HFFc6 (cell line): ENCODE measurements at places on chromosomes 4 and X.

- peaks cover 10% of the 10 kb centered on the region for H3K4me1 ChIP-seq
- no peak for DNase-seq
- H3K36me3 ChIP-seq: peaks cover 16% of the 10 kb centered on the region
Measured at GRCh38 chr4:108035691-108036090, 46.0 kb downstream of the HADH start.

GRCh38 chr4:141388481-141388880, 167.8 kb downstream of the ZNF330 start:
- DNase-seq: peak; percentile 87
- H3K27ac ChIP-seq: peak overlapping the region; percentile 80
- no peaks in the 10 kb centered on the region for H3K36me3 ChIP-seq
- peaks cover 45% of the 10 kb centered on the region for H3K4me1 ChIP-seq
- no peaks in the 10 kb centered on the region for H3K27me3 ChIP-seq

DNA sequence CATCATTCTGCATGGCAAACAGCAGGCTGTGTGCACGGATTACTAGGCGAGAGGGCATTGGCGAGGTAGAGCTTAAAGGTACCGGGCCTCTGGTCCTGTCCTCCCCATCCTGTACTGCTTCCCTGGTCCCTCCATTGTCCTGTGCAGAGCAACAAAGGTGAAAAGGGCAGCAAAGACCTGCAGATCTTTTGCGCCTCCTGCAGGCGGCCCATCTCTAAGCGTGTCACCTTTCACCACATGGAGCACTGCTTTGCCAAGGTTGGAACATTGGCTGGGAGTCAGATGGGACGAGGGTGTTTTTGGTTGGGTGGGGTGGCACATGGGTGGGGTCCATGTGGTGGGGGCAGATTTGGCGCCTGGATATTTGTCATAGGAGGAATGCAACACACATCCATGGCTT, 64.7 kb upstream of the UXT start:
- H3K36me3 ChIP-seq: no peaks in the 10 kb centered on the region
- H3K27ac ChIP-seq: no peak overlapping the region
- no peak overlapping the region for H3K4me3 ChIP-seq
- H3K4me1 ChIP-seq: no peaks in the 10 kb centered on the region

DNA sequence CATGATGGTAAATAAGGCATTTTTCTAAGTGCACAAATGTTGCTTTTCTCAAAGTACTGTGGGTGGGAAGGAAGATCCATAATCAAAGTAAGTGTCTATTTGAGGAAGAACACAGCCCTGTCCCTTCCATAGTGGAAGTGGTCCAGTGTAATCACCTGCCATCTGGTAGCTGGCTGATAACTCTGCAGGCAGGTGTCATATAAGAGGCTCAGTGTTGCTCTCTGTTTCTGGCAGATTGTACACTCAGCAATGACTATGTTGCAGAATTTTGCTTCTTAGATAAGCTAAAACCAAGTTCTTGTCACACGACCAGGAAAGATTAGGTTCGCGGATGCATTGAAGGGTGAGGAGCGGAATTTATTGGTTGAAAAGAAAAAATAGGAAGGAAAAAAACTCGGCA, 20.9 kb downstream of the SAGE1 start:
- no peak overlapping the region for H3K27ac ChIP-seq
- DNase-seq: no peak
- H3K27me3 ChIP-seq: peaks cover 3% of the 10 kb centered on the region
- no peak overlapping the region for H3K4me3 ChIP-seq

- H3K4me1 ChIP-seq: peaks cover 4% of the 10 kb centered on the region
- peak; percentile 50 for DNase-seq
- no peak overlapping the region for H3K27ac ChIP-seq
- peaks cover 14% of the 10 kb centered on the region for H3K27me3 ChIP-seq
Measured at GRCh38 chr4:6264225-6264540, 5.5 kb upstream of the WFS1 start.

GRCh38 chrX:149003863-149004660, 501.0 kb downstream of the IDS start:
- no peak overlapping the region for H3K27ac ChIP-seq
- no peaks in the 10 kb centered on the region for H3K4me1 ChIP-seq
- no peaks in the 10 kb centered on the region for H3K36me3 ChIP-seq
- DNase-seq: no peak

DNA sequence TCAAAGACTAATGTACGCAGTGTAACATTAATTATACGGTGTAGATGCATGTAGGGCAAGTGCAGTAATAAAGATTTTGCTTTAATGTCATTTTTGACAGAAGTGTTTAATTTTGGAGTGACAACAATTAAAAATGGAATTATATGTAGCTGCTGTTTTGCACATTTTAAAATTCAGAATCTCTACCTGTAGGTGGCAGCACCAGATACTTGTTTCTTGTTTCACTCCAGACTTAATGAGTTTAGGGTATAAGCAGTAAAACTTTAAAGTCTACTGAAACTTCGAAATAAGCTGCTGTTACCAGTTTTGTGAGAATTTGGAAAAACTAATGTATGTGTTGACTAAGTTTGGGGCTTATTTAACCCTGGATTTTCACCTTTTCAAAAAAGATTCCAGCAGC, 144.9 kb downstream of the POLA1 start:
- H3K36me3 ChIP-seq: no peaks in the 10 kb centered on the region
- no peak overlapping the region for H3K27ac ChIP-seq
- H3K4me3 ChIP-seq: no peak overlapping the region

DNA sequence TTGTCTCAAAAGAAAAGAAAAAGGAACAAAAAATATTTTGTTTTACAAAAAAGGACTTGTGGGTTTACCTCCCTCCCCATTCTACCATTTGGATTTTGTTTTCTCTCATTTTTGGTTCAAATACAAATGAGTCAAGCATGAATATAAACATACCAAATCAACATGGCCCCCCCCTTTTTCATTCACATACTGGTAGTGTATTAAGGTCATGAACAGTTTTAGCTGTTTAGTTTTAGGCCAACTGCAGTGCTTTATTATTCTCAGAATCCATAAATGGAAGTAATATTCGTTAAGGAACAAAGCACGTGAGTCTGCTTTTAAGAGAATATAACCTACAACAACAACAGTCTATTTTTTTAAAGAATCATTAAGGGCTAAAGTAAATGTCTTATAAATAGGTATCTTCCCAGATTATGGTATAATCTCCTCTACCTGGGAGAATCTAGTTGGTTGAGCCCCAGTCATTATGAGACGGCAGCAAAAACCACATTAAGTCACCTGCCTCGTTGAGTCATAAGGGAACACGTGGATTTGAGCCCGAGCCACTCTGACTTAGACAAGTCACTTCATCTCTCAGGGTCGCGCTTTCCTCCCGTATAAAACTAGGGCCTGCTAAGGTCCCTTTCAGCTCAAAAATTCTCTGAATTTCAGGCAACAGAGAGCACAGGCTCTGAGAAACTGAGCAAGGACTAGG, 26.7 kb downstream of the BCLAF3 start:
- H3K36me3 ChIP-seq: peaks cover 6% of the 10 kb centered on the region; the same call in 1 of the 2 replicates
- H3K4me1 ChIP-seq: peaks cover 2% of the 10 kb centered on the region; the same call in 1 of the 2 replicates
- no peak overlapping the region for H3K4me3 ChIP-seq
- H3K27ac ChIP-seq: no peak overlapping the region

GRCh38 chrX:45142185-45142584, 58.5 kb downstream of the DIPK2B start:
- peaks cover 3% of the 10 kb centered on the region; the same call in 1 of the 2 replicates for H3K27me3 ChIP-seq
- DNase-seq: no peak
- no peak overlapping the region for H3K27ac ChIP-seq

DNA sequence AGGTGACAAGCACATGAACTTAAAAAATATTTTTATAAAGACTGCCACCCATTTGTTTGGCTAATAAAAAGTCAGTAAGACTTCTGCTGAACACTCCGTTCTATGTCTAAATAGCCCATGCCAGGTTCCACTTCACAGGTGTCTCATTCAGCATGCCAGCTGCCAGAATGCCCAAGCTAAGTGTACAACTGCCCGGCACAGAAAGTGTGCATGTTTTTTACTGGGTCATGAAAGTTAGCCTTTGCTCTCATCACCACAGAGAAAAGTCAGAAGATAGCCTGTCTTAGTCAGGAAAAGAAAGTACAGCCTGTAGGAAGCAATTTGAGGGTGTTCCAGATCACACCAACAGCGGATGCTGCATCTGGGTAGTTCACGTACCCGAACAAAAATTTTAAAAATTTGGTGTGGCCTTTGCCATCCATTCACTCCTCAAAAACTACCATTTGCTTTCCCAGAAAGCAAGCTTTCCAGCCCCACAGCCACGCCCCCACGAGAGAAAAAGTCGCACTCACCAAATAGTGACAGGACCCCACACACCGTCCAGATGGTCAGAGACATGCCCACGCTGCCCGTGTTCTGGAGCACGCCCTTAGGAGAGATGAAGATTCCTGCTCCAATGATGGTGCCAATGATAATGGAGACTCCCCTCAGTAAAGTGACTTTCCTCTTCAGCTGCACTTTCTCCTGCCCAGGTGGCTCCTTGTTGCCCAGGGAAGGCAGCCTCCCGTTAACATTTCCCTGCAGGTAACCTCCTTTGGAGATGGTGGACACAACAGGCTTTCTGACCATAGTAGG, 671 bp downstream of the SLC7A11 start:
- H3K4me3 ChIP-seq: peak overlapping the region; percentile 91
- peaks cover 8% of the 10 kb centered on the region for H3K27me3 ChIP-seq
- H3K36me3 ChIP-seq: peaks cover 37% of the 10 kb centered on the region
- peak; percentile 23 for DNase-seq

GRCh38 chrX:46306103-46306502, 239.1 kb downstream of the ZNF674 start:
- peaks cover 17% of the 10 kb centered on the region for H3K36me3 ChIP-seq
- no peak overlapping the region for H3K4me3 ChIP-seq
- H3K27ac ChIP-seq: no peak overlapping the region
- no peak for DNase-seq
- no peaks in the 10 kb centered on the region for H3K4me1 ChIP-seq

DNA sequence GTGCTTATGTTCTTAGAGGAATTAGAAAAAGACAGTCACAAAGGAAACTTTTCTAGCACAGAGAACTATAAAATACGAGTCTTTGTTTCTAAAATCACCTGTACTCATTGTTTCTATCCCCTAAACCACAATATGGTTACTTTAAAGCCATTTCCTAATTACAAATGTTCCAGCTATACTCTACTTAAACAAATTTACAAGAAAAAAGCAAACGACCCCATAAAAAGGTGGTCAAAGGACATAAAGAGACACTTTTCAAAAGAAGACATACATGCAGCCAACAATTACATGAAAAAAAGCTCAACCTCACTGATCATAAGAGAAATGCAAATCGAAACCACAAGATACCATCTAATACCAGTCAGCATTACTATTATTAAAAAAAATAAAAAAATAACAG, 447.3 kb downstream of the RAB28 start:
- H3K36me3 ChIP-seq: peaks cover 4% of the 10 kb centered on the region; the same call in 1 of the 2 replicates
- no peak for DNase-seq
- H3K27me3 ChIP-seq: no peaks in the 10 kb centered on the region
- no peak overlapping the region for H3K4me3 ChIP-seq

GRCh38 chr4:141016117-141016798, 117.0 kb downstream of the RNF150 start:
- H3K27ac ChIP-seq: no peak overlapping the region
- no peak overlapping the region for H3K4me3 ChIP-seq
- H3K36me3 ChIP-seq: no peaks in the 10 kb centered on the region
- H3K27me3 ChIP-seq: no peaks in the 10 kb centered on the region
- no peak for DNase-seq
- peaks cover 15% of the 10 kb centered on the region for H3K4me1 ChIP-seq

DNA sequence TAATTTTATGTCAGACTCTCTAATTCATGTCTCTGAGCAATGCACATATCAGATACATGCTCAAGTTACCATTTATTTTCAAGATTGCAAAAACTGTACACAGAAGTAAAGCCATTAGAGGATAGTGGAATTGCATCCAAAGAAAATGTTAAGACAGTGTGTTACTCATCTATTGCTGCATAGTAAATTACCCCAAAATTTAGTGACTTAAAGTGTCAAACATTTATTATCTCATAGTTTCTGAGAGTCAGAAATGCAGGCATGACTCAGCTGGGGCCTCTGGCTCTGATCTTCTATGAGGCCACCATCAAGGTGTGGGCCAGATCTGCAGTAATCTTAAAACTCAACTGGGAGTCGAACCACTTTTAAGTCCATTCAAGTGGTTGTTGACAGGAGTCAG, 275.2 kb downstream of the QDPR start:
- DNase-seq: peak; percentile 81
- no peaks in the 10 kb centered on the region; the same call in 1 of the 2 replicates for H3K27me3 ChIP-seq
- H3K4me3 ChIP-seq: peak overlapping the region; percentile 14; the same call in 1 of the 2 replicates
- H3K4me1 ChIP-seq: peaks cover 61% of the 10 kb centered on the region
- peak overlapping the region; percentile 78 for H3K27ac ChIP-seq

DNA sequence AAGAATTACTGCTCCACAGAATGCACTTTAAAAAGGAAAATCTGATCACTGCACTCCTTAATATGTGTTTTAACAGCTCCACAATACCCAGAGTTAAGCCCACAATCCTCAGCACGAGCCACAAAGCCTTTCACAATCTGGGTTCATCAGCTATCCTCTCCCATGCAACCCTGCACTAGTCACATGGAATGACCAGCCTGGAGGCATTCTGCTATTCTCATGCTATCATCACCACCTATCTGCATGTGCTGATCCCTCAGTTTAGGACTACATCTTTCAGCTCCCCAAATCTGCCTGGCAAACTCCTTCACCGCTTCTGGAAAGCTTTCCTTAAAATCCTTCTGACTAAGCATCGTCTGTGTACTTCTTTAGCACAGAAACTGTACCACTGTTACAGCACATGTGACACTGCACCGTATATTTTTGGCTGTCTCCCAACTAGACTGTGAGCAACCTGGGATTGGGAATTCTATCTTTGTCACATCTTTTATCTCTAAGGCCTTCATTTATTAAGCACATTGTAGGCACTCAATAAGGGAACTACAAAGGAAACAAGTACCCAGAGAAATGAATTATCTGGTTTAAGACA, 18.3 kb upstream of the EIF1AX start:
- peak overlapping the region; percentile 33; the same call in 1 of the 2 replicates for H3K27ac ChIP-seq
- H3K36me3 ChIP-seq: peaks cover 18% of the 10 kb centered on the region
- peaks cover 2% of the 10 kb centered on the region; the same call in 1 of the 2 replicates for H3K27me3 ChIP-seq
- no peak for DNase-seq
- H3K4me3 ChIP-seq: no peak overlapping the region

DNA sequence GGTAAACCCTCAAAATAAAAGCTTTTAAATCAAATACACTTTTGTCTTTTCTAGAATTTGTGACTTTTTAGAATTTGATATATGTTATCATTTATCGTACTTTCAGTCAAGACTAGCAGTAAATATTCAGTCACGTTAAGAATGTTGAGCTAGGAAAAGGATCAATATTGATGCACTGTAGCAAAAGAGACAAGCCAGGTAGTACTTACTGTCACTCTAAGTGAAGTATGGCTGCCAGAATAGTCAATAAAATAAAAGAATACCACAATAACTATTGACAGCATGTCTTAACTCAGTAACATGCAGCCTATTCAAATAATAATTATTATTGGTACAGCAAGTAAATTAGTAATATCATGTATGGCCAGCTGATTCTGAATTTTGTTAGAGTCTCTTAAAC, 43.6 kb upstream of the GPRIN3 start:
- no peaks in the 10 kb centered on the region for H3K4me1 ChIP-seq
- 0 out of 2 replicates have a peak, but pooled peaks cover 4% of the 10 kb centered on the region for H3K27me3 ChIP-seq
- no peak overlapping the region for H3K4me3 ChIP-seq
- H3K27ac ChIP-seq: no peak overlapping the region
- DNase-seq: no peak
